ENCODE measurements at places on chromosomes 12 and 14.

- no peak for DNase-seq
Observed at GRCh38 chr14:104528496-104528895, 51.1 kb upstream of the C14orf180 start.

DNA sequence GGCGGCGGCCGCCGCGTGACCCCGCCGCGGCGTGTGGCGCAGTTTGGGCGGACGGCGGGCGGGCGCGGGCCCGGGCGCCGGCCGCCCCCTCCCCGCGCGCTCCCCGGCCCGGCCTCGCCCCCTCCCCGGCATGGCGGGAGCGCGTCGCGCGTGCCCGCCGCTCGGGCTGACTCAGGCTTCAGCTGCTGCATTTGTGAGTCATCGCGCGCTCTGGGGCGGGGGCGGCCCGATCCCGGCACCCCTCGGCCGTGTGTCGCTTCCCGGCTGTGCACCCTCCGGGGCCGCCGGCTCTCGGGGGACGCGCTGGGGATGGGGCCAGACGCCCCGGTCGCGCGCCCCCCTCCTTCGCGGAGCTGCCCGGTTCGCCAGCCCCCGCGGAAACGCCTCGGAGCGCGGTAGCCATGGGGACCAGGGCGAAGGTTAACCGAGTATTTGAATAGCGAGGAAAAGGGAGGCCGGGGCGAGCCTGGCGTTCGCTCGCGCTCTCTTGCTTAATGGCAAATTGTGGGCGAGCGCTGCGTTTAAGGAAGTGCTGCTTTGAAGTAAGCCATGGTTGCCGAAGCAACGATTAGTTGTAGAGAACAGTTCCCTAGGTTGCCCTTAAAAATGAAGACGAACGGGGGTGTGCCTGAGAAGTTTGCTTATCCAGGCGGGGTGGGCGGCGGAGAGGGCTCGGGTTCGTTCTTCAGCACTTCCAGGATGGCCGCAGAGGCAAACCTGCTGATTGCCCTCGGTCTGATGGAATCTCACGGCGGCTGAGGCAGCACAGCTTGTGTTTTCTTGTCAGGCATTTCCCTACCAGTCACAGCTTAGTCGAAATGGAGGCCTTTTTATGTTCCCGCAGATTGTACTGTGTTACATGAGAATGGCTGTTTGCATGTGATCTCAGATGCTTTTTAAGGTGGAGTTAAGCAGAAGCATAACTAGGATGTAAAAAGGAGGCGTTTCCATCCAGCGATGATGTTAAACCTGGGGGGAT, 896 bp downstream of the EIF5 start:
- peak; percentile 64 for DNase-seq

DNA sequence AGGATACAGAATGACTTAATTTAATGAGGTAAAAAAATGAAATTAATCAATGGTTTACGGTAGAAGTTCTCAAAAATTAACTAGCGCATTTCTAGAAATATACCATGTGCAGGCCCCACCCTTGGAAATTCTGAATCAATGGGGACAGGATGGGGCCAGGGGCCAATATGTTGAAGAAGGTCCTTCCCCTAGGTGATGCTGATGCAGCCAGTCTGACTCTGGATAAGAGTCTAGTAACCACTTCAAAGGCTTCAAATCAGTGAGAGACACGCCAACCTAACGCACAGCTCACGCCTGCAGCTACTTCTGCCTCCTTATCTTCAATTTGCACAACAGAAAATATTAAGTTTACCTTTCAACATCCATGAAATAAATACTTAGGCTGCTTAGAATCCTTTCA, 14.9 kb downstream of the GIT2 start:
- DNase-seq, result no peak

GRCh38 chr14:69318241-69318640, 58.3 kb downstream of the GALNT16 start:
- DNase-seq, result peak; percentile 51

DNA sequence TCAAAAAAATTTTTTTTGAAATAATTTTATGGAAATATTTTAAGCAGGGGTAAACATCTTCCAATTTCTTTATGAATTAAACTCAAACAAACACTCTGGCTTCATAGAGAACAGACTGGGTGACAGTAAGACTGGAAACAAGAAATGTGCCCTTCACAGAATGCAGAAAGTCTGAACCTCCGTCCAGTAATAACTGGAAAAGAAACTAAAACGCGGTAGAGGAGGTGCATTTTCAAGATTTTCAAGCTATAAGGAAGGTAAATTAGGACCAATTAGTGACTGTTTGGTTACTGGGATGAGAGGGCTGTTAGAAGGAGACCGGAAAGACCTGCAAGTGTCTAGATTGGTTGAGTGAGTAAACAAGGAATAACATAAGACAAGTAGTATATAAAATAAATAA, 245.7 kb downstream of the CEP128 start:
- no peak for DNase-seq

- DNase-seq, result no peak
Observed at GRCh38 chr12:5222011-5222461, 178.4 kb downstream of the KCNA5 start.

DNA sequence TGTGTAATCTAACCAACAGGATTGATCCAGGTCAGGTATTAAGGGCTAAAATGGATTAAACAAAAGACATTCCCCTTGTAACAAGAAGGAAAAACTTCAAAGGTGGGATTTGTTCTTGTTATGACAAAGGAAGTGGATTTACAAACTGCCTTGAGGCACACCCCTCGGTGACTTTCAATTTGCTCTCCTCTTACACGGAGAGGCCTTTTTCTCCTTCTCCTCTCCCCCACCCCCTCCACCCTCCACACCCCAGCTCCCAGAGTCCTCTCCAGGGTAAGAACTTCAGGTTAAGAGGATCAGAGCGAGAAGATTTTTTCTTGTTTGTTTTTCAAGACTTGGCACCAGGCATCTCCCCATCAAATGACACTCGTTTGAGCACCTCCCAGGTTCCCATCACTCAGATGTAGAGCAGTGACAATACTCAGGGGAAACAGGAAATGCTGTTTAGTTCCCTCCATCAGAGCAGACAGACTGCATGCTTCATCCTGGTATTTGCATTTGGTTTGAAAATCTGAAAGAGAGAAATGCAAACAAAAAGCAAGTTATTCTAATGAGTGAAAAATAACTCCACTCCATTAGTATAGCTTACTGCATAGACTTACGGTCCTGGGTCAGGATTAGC, 77.6 kb upstream of the TMEM260 start:
- DNase-seq, result no peak

DNA sequence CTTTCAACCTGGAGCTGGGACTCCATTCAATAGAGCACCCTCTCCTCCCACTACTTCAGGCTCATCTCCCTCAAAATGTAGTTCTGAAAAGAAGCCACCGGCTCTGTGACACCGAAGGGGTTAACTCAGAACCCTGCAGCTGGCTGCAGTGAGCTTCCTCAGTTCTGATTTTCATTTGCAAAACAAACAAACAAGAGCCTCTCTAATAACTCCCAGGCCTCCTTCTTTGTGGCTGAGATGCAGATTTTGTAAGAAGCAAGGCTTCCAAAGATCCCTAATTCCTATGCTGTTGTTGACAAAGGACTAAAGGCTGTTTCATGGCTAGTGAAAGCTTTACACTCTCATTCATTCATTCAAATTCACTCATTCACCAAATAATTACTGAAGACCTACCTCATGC, 333.4 kb upstream of the TBX3 start:
- DNase-seq, result no peak

DNA sequence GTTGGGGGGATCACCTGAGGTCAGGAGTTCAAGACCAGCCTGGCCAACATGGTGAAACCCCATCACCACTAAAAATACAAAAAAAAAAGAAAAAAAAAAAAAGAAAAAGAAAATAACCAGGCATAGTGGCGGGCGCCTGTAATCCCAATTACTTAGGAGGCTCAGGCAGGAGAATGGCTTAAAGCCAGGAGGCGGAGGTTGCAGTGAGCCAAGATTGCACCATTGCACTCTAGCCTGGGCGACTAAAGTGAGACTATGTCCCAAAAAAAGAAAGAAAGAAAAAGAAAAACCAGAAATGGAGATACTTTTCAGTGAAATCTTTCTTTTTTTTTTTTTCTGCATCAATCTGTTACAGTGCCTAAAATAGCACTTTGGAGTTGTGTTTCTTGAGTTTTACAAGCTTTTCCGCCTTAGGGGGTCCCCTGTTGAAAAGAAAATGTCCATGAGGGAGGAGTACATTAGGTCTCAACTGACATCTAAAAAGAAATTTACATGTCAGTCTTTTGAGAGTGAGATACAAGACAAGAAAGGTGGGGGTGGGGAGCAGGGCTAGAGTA, 82.9 kb upstream of the VASH1 start:
- no peak for DNase-seq

GRCh38 chr14:96130391-96130790, 74.2 kb upstream of the BDKRB2 start:
- no peak for DNase-seq

- DNase-seq, result no peak
Observed at GRCh38 chr12:82896979-82897378, 210.3 kb downstream of the TMTC2 start.

DNA sequence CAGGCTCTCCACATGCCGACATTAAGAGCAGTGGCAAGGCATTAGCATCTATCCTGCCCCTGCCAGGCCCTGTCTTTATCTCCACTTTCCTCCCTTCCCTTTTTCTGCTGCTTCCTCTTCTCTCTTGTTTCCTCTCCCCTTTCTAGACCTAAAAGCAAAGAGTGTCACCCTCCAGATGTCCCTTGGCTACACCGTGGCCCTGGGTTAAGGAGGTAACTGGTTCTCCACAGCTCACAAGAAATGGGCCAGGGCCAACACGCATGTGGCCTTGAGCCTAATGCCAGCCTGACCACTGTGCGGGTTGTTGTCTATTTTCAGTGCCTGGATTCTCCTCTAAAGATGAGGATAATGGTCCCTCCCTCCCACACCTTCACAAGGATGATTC, 41.7 kb upstream of the DDX11 start:
- DNase-seq, result no peak

DNA sequence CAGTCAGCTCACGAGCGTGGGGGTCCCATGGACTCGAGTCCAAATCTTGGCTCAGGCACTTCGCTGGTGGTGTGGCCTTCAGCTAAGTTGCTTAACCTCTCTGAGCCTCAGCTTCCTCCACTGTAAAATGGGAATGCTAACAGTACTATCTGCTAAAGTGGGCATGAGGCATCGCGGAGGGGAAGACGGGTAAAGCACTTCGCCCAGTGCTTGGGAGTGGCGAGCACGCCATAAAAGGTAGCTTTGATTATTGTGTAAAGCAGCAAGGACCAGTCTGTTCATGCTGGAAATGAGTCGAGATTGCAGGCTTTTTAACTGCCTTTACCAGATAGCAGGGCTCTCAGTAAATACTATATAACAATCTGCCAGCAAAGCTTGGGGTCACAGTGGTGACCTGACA, 24.5 kb downstream of the HRK start:
- no peak for DNase-seq

- no peak for DNase-seq
Observed at GRCh38 chr14:99541677-99542470, 60.7 kb downstream of the CCNK start.

GRCh38 chr14:52315355-52315718, 1.2 kb downstream of the PTGER2 start:
- no peak for DNase-seq

GRCh38 chr14:104908303-104908702, 16.4 kb upstream of the PLD4 start:
- DNase-seq, result no peak

DNA sequence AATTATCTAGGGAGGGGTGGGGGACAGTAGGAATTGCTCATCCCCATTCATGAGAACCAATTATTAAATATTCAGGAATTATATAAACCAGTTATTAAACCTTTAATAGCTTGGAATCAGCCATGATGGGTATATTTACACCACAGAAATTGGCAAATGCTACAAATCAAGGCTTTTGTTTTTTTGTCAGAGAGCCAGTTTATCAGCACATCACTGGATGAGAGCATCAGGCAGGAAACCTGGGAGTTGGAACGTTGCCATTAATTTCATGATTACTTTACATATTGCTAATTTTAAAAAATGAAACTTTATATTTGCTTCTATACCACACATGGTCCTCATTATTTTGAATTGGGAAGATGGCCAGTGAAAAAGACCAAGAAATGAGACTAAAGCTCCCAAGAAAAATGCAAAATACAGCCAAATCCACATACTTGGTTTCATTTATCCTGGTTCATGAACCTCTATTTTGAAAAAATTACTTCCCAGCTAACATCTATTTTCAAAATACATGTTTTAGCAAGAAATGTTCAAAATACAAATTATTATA, 48.4 kb downstream of the ATL1 start:
- DNase-seq, result no peak

DNA sequence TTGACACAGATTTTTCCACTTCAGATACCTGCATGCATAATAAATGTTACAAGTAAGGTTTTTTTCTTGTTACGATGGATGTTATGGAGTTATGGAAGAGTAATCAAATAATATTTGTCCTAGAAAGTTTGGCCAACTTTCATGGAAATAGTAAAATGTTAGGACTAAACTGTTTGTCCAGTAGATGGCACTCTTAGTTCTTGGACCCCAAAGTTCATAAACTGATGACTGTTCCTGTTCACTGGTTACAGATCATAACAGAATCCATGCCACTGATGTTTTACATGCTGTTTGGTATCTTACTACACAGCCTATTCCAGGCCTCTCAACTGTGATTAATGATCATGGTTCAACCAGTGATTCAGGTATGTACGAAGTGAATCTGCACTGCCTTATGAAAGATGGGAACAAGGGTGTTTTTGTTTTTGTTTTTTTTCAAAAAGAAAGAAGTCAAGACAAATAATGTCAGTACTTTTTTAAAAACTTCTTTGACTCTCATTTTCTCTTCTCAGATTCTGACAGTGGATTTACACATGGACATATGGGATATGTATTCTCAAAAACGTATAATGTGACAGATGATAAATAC, 48.8 kb upstream of the SLCO1C1 start:
- no peak for DNase-seq

DNA sequence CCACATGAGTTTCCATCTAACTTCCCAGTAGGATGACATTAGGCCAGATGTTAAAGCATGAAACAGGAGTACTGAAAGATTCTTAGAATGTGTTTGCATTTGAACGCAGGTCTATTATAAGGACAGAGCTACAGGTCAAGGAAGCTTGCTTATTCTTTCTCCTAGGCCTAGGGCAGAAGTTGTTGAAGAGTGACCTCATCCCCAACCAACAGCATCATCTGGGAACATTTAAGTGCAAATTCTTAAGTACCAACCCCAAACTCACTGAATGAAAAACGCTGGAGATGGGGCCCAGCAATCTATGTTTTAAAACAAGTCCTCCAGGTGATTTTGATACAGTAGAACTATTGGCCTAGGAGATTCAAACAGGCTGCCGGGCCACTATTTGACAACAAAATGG, 52.4 kb downstream of the PAPLN start:
- no peak for DNase-seq

Measured in tibial artery (tissue), 4 donors.